ENCODE measurements at places on chromosomes 2 and 18.

GRCh38 chr2:55518841-55519165 is 715 bp upstream of the CFAP36 start:
- no peak for DNase-seq

GRCh38 chr2:187869195-187869594 is 315.0 kb upstream of the TFPI start:
- no peak for DNase-seq

- DNase-seq: no peak
Observed at GRCh38 chr2:143132355-143132754, 3.1 kb downstream of the ARHGAP15 start.

- DNase-seq: peak; percentile 80
Observed at GRCh38 chr18:48735681-48736255, 196.9 kb downstream of the CTIF start.

DNA sequence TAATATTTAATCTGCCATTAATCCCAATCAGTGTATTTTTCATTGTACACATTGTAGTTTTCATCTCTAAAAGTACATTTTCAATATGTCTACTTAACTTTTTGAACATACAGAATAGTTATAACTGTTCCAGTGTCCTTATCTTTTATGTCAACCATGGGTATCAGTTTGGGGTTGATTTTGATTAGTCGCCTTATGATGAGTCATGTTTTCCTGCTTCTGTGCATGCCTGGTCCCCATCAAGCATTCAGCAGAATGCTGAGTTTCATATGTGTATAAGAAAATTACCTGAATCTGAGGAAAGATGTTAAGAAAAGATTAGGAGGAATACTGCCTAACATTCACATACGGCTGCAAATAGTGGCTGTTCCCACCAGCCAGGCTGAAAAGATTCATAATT is 17.7 kb downstream of the SPDYA start:
- DNase-seq: no peak

GRCh38 chr2:237616373-237616733 is 11.0 kb upstream of the LRRFIP1 start:
- DNase-seq: no peak

GRCh38 chr2:112623913-112624777 is 21.6 kb upstream of the SLC20A1 start:
- DNase-seq: no peak

- DNase-seq: no peak
Observed at GRCh38 chr2:69677914-69678313, 34.4 kb upstream of the AAK1 start.

DNA sequence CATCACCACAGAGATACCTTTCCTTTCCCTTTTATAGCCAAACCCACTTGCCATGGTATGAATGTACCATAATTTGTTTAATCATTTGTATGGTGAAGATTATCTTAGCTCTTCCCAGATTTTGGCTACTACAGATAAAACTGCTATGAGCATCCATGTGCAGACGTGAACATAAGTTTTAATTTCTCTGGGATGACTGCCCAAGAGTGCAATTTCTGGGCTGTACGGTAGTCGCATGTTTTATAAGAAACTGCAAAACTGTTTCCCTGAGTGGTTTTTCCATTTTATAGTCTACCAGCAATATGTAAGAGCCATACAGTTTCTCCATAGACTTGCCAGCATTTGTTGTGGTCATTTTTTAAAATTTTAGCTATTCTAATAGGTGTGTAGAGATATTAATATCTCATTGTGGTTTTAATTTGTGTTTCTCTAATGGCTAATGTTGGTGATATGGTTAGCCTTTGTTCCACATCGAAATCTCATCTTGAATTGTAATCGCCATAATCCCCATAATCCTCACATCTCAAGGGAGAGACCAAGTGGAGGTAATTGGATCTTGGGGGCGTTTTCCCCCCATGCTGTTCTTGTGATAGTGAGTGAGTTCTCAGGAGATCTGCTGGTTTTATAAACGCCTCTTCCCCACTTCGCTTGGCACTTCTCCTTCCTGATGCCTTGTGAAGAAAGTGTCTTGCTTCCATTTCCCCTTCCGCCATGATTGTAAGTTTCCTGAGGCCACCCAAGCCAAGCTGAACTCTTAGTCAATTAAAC is 628.5 kb upstream of the KLHL29 start:
- no peak for DNase-seq

DNA sequence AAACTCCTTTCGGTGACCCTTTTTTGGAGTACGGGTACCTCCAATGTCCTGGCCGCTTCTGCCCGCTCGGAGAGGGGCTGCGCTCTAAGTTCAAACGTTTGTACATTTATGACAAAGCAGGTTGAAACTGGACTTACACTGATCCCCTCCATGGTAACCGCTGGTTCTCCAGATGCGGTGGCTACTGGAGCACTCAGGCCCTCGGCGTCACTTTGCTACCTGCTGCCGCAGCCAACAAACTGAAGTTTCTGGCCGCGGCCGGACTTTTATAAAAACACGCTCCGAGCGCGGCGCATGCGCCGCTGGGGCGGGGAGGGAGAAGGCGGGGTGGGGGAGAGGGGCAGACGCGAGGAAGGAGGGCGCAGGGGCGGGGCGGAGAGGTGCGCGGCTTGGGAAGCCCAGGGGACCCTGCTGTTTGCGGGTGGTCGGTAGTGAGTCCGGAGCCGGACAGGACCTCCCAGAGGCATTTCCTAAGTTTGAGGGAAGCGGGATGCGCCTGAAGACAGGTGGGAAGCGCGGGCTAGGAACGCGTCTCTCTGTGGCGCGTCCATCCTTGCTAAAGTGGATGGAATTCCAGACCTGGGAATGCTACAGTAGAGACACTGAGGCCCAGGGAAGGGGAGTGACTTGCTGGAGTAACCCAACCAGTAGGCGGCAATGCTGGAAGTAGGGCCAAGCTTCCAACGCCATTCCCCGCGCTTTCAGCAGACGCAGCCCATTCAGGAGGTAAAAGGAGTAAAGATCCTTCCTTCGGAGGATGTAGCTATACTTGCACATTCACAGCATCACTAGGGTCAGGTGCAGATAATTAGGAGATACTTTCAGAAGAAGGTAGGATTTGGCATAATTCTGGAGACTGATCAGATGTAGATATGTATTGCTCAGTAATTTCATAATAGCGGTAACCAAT is at the start of gene CXCR4:
Gene CXCR4 (minus strand): TSS at position 241 of the 910 bp plus-strand sequence. CDS start 89 bp downstream, at position 152.
- DNase-seq: peak; percentile 82

- no peak for DNase-seq
Observed at GRCh38 chr18:58443671-58444070, 185.2 kb downstream of the ALPK2 start.

- DNase-seq: no peak
Observed at GRCh38 chr2:42138163-42139015, 30.8 kb upstream of the EML4 start.

DNA sequence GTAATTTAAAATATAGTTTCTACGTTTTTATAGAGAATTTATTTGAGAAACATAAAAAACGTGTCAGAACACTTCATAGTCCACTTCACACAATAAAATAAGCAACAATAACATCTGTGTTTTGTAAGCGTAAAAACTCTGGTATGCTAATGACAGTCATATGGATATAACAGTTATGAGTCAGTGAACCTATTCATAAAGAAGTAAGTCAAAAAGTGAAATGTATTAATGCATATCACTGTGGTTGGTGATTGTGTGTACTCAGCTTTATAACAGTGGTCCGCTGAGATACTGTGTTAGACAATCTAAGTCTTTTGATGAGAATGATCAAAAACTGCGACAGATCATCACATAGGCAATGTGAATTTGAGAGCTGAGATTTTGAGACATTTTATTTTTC is 153.2 kb downstream of the WDR7 start:
- no peak for DNase-seq

Measured in femur (tissue), 1 donor.